ENCODE measurements at places on chromosomes 4 and X. TPM values are rescaled to one million over a fixed set of nuclear protein-coding genes. Genes with fewer than 3 reads are reported as not detected.

PRKG2 gene
- 0.49 TPM for total RNA-seq

NAP1L2 gene
- 5.8 TPM for total RNA-seq

C4orf54 gene
- not detected for total RNA-seq

LRPAP1 gene
- 84.8 TPM for total RNA-seq

DNA sequence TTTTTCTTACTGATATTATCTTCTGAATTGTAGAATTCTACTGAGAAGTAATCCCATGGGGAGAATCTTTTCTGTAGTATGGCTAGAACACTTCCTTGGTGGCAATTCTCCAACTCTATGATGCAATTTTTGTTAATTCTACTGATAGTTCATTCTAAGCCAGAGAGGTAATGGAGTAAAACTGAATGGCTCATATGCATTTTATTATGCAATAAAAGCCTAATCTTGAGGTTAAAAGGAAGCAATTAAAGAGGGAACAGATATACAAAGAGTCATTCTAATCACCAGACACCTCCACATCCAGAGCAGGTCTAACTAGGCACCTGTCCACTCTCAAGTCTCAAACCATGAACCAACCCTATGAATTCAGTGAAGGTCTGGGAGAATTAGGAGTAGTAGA, 9.7 kb downstream of the RAP2C start:
- DNase-seq = no peak

DNA sequence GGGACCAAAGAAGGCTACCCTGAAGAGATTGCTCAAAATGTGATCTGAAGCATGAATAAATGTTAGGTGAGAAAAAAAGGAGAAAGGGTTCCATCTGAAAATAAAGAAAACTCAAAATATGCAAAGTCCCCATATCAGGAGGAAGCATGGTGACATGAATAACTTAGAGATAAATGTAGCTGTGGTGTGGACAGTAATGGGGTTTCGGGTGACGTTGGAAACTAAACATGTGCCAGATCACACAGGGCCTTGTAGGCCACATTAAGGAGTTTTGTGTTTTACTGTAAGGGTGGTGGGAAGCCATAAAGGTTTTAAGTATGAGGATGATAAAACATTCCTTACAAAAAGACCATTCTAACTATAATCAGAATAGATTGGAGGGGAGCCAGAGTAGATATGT, 40.3 kb upstream of the ACSL4 start:
- no peak for DNase-seq

- no peak for DNase-seq
Observed at GRCh38 chr4:134027931-134028330, 173.7 kb downstream of the PABPC4L start.

DNA sequence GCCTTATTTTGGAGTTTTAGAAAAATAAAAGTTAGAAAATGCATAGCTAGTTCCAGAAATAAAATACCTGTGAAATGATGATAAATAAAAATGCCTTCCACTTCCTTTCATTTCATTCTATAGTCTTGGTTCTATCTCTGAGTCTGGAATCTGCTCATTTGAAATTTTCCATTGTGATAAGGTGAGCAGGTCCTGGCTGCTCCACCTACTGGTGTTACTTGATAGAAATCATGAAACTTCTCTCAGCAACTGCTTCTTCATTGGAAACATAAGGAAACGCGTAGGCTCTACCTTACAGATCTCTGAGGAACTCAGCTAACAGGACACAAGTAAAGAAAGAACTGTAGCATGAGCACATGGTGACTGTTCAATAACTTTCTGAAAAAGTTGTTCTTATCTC, 141.8 kb downstream of the DCHS2 start:
- DNase-seq = no peak

FSTL5 gene
- not detected for total RNA-seq

THOC2 gene
- 102 TPM for total RNA-seq

RP2 gene
- 7.0 TPM for total RNA-seq

GPRASP3 gene
- total RNA-seq = 1.5 TPM

GRCh38 chr4:161505141-161505540, 658.7 kb downstream of the FSTL5 start:
- no peak for DNase-seq

GRCh38 chr4:84019626-84020025, 479.5 kb downstream of the NKX6-1 start:
- no peak for DNase-seq

DNA sequence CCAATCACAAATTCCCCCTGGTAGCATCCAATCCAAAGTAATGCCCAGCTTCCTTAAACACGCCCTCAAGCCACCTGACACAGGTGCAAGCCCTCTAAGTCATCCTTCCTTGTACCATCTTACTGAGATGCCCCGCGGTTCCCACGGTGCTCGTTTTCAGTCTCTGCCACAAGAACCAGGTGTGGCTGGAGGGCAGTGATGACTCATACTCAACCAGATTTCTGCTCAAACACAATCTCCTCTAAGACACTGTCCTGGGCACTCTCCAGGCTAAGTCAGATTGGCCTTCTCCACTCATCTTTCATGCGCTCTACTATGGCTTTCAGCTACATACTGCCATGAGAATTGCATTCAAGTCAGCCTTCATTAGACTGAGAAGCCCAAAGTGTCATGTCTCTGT, 3.5 kb downstream of the SH3KBP1 start:
- DNase-seq = no peak

GRCh38 chr4:6048537-6048936, 30.3 kb upstream of the C4orf50 start:
- DNase-seq = no peak

DCLK2 gene
- total RNA-seq = 0.10 TPM

DNA sequence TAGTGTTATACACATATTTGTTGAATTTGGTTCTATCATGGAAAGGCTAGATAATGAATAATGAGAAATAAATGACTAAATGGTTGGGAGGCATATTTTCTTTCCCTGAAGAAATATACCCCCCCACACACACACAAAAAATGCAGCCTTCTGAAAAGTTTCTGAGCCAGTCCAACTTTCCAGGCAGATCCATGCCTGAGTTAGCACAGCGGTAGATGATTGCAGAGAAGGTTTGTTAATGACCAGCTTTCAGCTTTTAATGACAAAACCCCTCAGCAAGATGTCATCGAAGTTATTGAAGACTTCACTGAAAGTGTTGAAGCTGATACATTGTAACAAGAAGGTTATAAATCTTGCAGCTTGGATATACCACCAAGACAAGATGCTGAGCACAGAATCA, 61.4 kb downstream of the GBA3 start:
- no peak for DNase-seq

DNA sequence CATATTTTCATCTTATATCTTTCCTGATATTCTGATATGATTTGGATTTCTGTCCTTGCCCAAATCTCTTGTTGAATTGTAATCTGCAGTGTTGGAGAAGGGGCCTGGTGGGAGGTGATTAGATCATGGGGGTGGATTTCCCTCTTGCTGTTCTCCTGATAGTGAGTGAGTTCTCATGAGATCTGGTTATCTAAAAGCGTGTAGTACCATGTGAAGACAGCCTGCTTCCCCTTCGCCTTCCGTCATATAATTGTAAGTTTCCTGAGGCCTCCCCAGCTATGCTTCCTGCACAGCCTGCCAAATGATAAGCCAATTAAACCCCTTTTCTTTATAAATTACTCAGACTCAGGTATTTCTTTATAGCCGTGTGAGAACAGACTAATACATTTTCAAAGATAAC, 77.2 kb downstream of the ANKRD50 start:
- DNase-seq = no peak

- DNase-seq = no peak
Observed at GRCh38 chr4:54499308-54500074, 158.3 kb upstream of the KIT start.

DNA sequence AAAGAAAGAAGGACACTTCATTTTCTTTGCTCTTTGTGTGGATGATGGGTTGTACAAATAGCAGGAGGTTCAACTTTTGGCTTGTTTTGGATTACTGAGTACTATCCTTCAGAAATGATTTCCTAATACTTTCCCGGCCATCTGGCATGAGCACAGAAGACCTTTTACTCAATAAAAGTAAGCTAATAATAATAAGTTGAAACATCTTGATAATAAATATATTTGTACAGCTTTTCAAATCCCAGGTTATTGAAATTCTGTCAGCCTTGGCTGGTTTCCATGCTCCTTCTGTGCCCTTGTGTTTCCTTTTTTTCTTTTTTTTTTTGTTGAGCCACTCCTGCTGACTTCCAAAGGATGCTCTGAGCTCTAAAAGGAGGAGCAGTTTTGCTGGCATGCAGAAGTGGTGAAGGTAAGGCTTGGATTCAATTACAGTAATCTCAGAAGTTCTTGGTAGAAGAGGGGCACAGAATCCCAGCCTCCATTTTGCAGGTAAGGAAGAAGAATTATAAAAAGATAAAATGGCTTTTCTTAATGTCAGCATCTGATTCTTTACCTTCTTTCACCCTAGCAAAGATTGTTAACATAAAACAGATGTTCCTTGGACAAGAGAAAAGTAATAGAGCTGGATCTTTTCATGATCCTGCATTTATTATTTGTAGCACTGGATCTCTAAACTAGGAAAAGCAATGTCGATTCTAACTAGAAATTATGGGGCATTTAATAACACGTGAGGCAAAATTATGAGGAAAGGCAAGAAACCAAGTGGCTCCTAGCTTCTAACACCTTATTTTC, 31.9 kb downstream of the REPS2 start:
- DNase-seq = no peak

GRCh38 chr4:149102765-149103164, 660.6 kb upstream of the NR3C2 start:
- no peak for DNase-seq

DNA sequence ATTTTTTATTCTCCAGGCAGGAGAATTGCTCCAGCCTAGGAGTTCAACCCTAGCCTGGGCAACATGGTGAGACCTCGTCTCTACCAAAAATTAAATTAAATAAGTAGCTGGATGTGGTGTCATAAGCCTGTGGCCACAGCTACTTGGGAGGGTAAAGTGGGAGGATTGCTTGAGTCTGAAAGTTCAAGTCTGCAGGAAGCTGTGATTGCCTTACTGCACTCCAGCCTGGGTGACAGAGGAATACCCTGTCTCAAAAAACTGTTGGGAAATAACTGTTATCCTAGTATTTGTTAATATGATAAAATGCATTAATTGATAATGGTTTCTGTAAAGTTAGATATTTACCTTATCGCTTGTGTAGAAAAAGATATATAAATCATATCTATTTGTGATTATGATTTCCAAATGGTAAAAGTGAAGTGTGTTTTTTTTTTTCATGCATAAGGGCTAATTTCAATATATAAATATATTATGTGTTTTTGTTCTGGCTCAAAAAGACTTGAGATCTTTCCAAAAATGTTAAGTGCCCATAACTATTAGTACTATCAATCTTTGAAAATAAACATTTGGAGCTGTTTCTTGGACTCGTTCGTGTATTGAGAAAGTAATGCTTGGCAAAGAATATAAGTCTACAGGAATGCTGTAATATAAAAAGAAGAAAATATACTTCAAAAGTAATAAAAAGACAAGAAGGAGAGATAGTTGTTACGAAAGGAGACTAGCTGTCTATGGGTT, 396.6 kb downstream of the ADGRL3 start:
- DNase-seq = no peak

BEX2 gene
- 32.5 TPM for total RNA-seq

DNA sequence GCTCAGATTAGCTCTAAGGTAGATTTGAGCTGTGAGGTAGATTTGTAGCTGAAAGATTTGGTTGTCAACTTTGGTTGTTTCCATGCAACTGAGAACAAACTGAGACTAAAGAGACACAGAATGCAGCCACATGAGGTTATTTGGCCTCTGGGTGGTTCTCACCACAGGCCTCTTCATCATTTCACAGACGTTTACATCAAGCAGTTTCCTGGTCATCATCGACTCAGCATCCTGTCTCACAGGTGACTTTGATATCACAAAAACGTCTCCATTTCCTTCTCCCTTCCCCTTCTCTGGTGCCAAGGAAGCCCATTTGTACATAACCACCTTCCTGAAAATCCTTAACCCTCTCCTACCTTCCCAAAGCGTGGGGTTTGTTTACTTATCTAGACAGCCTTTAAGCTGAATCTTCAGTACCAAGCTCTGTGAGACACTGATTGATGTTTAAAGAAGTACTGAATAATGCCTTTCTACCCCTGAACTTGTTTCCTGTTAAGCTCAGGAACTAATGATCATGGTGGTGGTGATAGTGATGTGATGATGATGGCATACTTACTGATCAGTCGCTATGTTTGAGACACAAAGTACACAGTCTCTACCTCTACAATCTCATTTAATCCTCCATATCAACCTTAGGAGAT, 81.9 kb downstream of the FAM114A1 start:
- DNase-seq = peak; percentile 29

RAB39B gene
- 12.8 TPM for total RNA-seq

- DNase-seq = no peak
Observed at GRCh38 chr4:22676063-22676462, 16.7 kb upstream of the GBA3 start.

UBA6 gene
- 44.5 TPM for total RNA-seq

DNA sequence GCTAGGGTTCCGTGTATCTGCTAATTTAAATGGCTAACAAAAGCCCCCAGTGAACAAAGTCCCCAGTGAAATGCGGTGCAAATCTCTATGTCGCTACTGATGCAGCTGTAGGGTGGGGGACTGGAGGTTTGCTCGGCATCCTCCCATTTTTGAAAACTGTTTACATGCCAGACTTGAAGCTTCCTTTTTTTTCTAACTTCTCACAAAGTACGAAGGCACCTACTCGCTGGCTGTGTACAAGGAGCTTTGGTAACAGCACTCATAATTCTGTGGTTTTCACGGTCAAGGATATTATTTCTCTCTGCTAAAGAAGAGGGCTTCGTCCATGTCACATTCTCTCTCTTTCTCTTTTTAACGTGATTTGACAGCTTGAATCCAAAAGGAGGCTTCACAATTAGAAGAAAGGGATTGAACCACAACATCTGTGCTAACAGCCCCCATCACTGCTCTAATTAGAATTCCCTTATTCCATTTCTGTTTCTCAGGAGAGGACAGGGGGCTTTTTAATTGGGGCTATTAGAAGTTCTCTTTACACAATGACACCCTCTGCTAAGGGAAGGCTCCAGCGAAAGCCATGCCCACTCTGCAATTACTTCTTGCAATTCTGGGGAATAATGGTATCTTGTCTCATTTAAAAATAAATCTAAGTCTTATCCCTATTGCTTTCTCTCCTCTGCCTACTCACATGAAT, 46.7 kb downstream of the TMEM156 start:
- no peak for DNase-seq

CYLC1 gene
- total RNA-seq = not detected

FHIP1A gene
- total RNA-seq = 2.1 TPM

- DNase-seq = no peak
Observed at GRCh38 chr4:150582873-150583286, 929 bp downstream of the MAB21L2 start.

GRCh38 chr4:147580396-147580795, 36.8 kb upstream of the TMEM184C start:
- DNase-seq = no peak

- no peak for DNase-seq
Observed at GRCh38 chrX:98717970-98718369, 1692.1 kb downstream of the PCDH19 start.

FGD1 gene
- 0.10 TPM for total RNA-seq

CT83 gene
- not detected for total RNA-seq

GRCh38 chr4:165325732-165326512, 1.5 kb upstream of the MSMO1 start:
- no peak for DNase-seq

- DNase-seq = no peak
Observed at GRCh38 chr4:141081921-141082395, 51.3 kb downstream of the RNF150 start.

GRCh38 chr4:7506119-7506518, 71.4 kb upstream of the PSAPL1 start:
- no peak for DNase-seq
